ENCODE measurements at places on chromosomes 5 and 9.

GRCh38 chr5:146126068-146126467 is 20.7 kb upstream of the PLAC8L1 start:
- DNase-seq, result no peak

DNA sequence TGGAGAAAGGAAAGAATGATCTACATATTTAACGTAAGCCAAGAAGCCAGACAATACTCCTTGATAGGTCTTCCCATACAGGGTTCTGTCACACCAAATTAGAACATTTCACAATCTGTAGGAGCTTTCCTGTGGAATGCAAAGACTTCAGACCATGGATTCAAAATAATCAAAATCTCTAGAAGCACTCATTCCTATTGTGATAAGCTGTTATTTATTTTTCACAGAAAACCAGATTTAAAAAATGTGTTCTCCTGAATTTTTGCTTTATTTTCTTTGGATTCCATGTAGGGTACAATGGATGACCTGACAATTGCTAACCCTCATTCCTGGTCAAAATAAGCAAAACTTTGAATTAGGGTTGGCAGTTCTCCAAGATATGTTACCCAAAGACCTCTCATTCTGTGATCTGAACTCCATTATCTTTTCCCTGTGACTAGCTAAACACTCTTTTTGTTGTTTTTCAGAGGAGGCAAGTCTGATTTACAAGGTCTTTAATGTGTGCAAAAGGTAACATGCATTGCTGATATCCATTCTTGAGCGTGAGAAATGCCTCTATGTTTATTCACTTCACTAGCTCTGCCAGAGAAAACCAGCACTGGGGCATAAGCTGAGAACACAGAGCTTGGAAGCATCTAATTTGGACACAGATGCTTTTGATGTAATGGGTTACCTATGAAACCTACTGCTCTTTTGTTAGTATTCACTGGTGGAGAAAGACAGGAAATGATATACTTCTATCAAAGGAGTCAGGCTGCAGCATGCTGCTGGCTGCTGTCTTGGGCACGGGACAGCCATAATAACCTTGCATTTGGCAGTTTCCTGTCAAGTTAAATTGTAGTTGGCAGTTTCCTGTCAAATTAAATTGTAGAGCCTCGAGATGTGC is 31.4 kb downstream of the ACTBL2 start:
- DNase-seq, result no peak

GRCh38 chr5:171093598-171093997 is 215.4 kb upstream of the TLX3 start:
- DNase-seq, result no peak

DNA sequence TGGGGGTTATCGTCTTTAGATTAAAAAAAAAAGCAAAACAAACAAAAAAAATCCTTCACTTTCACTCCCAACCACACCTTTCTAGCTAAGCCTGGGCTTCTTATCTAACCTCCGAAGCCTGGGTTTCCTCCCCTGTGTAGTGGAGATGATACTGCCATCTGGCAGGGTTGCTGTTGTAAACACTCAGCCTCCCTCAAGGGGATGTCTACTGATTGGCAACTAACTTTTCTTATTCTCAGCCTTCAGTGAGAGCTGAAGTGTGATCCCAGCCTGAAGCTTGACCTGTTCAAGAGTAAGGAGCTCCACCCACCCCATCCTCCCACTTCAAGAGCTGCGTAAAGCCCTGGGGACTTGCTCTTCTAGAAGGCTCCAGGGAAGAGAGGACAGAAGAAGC is 21.5 kb upstream of the WWC1 start:
- no peak for DNase-seq

DNA sequence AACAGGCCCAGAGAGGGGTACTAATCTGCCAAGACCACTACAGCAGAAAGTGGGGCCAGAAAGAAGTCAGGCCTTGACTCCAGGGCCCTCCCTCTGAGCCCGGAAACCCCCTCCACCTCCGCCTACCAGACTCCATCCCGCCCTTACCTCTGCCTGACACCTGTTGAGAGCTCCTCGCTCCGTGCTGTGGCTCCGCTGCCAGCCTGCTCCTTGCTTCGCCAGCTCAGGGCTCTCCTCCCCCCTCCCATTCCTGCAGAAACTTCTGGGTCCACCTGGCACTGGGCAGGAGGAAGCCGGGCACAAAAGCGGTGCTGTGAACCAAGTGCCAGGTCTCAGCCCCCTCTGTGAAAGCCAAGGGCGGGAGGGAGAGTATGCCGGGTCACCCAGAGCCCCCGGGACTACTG is 6.4 kb upstream of the ST6GALNAC6 start:
- DNase-seq, result no peak

DNA sequence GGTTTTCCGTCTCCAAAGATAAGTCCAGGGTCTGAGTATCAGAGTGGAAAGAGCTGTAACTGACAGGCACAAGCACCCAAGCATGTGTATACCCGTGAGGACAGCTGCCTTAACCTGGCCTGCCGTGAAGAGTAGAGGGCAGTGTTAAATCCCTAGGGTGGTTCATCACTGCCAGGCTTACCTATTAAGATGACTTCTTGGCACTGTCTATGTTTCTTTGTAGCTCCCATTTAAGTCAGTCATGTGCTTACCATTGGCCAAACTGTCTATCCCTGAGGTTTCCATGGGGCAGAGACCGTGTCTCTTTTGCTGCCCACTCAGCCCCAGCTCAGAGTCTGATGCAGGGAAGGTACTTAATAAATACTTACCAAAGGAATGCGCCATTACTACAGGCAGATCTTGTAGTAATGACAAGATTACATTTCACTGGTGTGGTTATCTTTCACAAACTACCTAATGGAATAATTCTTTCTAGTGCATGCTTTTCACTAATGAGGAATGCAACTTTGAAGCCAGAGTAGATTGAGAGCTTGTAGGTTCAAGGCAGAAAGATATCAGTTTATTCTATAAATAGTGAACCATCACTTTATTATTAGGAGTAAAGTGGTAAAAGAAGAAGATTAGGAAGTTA is 64.2 kb downstream of the SNX24 start:
- no peak for DNase-seq

- no peak for DNase-seq
Observed at GRCh38 chr5:6311568-6312501, 66.5 kb downstream of the MED10 start.

DNA sequence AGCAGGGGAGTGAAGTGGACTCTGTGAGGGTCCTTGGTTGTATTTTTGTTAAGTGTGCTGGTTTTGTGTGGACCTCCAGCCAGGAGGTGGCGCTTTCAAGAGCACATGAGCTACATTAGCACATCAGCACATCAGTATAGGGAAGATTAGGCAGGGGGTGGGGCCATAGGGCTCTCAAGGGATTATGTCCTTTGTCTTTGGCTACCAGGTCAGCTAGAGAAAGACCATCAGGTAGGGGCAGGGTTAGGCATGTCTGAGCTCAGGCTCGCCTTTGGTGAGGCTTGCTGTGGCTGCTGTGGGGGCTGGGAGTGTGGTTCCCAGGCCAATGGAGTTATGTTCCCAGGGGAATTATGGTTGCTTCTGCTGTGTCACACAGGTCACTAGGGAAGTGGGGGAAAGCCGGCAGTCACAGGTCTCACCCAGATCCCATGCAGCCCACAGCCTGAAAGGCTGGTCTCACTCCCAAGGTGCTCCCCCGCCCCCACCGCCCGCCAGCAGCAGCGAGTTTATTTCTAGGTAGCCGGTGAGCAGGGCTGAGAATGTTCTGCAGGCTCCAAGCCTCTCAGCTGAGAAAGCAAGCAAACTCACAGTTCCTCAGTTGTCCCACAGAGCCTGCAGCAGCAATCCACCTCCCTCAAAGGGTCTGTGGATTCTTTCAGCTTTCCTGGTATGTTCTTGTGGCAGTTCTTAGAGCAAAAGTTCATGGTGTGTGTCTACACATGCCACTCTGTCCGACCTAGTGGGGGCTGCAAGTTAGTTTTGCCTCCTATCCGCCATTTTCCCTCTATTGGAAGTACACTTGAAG is 13.7 kb downstream of the OR1J1 start:
- DNase-seq, result peak; percentile 16

DNA sequence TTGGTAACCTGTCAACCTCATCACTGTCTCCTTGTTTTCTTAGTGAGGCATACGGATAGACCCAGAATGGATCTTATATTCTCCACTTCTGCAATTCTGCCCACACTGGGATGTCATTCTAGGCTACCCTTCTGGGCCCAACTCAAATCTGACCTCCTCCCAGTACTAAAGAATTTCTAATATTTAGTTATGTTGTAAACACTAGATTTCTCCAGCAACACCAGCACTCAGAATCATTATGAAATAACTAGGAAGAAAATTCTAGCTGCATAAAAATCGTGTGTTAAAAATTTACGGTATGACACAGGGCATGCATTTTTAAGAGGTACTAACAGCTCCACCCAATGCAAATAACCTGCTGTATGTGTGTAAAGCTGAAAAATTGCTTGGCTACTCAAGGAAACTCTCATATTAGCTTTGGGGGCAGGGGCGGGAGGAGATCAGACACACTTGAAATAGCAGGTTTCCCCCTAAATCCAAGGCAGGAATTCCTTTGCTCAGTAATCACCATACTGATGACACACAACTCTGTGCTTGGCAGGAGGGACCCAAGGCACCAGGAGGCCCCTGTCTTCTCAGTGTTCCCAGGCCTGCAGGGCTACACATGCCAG is 27.3 kb downstream of the MACROH2A1 start:
- no peak for DNase-seq

GRCh38 chr9:126375386-126375785 is 48.8 kb downstream of the MVB12B start:
- DNase-seq, result no peak

- DNase-seq, result no peak
Observed at GRCh38 chr9:97067490-97067889, 28.5 kb upstream of the CTSV start.

DNA sequence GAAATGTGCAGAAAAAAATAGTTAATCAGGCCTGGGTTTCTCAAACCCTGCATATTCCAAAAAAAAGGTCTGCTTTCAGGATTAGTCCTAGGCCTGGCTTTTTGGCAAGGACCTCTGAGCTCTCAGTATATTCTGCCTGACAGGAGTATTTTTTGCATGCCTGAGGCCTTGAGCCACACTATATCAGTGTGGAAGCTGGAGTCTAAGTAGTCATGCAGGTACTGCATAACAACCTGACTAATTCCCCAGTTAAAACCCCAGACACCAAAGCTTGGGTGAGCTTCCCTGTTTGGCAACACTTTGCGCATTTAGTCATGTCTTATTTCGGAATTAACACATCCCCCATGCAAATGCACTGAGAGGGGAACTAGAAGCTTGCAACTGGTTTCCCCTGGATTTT is 359.5 kb downstream of the CETN3 start:
- no peak for DNase-seq

All from stimulated activated CD4-positive, alpha-beta T cell treated with anti-CD3 and anti-CD28 coated beads, Interleukin-15, amount 100 ng/mL, for 48 hours (primary cell).